Aortic smooth muscle cell (primary cell): ENCODE measurements at places on chromosomes 1 and 21. TPM values are rescaled to one million over a fixed set of nuclear protein-coding genes. Genes with fewer than 3 reads are reported as not detected.

Gene LSM10
- total RNA-seq, result 10.3 TPM in 2 replicates

Gene SELENBP1
- 124 and 125 TPM in 2 replicates for total RNA-seq

Gene VHLL
- 0.26 TPM in 1 of 2 replicates, not detected in the other for total RNA-seq

Gene LMOD1
- 25.8 and 61.5 TPM in 2 replicates for total RNA-seq

Gene SPOCD1
- 35.8 and 43.3 TPM in 2 replicates for total RNA-seq

Gene BEND5
- 0.12 TPM in 1 of 2 replicates, not detected in the other for total RNA-seq

Gene OR2G6
- total RNA-seq, result not detected in 2 replicates

Gene VN1R5
- total RNA-seq, result not detected in 2 replicates

Gene WNT3A
- not detected in 2 replicates for total RNA-seq

Gene ZNF678
- total RNA-seq, result 4.7 and 5.3 TPM in 2 replicates

Gene ATP1A2
- total RNA-seq, result under 0.01 and 0.31 TPM in 2 replicates

Gene ADORA3
- total RNA-seq, result 0.06 and 0.13 TPM in 2 replicates

Gene NBPF19
- 13.4 and 14.4 TPM in 2 replicates for total RNA-seq

Gene CACHD1
- 2.8 and 3.7 TPM in 2 replicates for total RNA-seq

Gene FCER1G
- not detected in 2 replicates for total RNA-seq

Gene SSU72
- total RNA-seq, result 51.3 and 54.8 TPM in 2 replicates

Gene GSTM5
- 0.92 and 2.0 TPM in 2 replicates for total RNA-seq

Gene ITGB2
- 0.06 and 0.13 TPM in 2 replicates for total RNA-seq

Gene CYP4A11
- 0.13 TPM in 1 of 2 replicates, not detected in the other for total RNA-seq

Gene KCNN3
- 0.13 and 0.25 TPM in 2 replicates for total RNA-seq

Gene CCDC181
- total RNA-seq, result 0.92 and 1.1 TPM in 2 replicates

Gene CD1D
- under 0.01 TPM in 1 of 2 replicates, not detected in the other for total RNA-seq
